ENCODE measurements at places on chromosomes 3 and 15.

- DNase-seq: no peak
Observed at GRCh38 chr15:28005004-28005527, 94.0 kb downstream of the OCA2 start.

DNA sequence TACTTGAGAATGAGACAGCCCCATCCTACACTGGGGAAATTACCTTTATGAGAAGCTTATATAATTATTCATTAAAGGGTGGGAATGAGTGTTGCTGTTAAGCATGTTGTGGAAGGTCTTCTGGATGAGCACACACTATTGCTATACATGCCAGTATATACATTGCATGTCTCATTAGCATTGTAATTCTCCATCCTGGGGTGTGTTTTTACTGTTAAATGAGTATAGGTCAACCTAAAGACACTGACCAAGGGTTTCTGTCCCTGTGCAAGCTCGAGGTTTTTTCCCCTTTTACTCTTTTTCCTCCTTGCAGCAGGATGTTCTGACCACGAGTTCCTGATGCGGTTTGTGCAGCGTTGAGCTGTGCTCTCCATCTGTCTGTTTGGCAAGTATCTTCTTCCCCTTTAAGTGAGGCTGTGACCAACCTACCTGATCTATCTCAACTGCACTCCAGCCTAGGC lies 7.2 kb upstream of the IVD start:
- DNase-seq: no peak

DNA sequence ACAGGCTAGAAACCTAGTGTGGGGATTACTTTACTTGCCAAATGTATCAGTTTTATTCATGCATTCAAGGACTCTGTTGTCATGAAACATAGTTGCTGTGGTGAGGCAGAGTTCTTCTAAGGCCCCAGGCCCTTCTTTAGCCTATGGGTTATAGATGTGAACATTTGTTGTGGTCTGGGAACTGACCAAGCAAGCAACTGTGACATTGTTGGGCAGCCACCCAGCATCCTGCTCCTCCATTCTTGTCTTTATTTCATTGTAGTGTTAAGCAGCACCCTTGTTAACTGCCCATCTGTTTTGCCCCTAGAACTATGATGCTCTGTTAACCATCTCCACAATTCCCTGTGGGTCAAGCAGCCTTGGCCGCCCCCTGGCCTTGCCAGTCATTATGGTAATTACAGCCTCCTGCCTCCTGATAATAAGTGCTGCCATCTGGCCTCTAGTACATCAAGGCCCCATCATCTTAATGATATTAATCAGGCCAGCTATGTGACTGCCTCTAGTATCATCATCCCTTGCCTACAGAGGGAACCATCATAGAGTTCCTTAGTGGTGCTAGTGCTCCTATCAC lies 12.2 kb upstream of the IFT57 start:
- no peak for DNase-seq

- DNase-seq: no peak
Observed at GRCh38 chr3:40990062-40990456, 209.2 kb upstream of the CTNNB1 start.

DNA sequence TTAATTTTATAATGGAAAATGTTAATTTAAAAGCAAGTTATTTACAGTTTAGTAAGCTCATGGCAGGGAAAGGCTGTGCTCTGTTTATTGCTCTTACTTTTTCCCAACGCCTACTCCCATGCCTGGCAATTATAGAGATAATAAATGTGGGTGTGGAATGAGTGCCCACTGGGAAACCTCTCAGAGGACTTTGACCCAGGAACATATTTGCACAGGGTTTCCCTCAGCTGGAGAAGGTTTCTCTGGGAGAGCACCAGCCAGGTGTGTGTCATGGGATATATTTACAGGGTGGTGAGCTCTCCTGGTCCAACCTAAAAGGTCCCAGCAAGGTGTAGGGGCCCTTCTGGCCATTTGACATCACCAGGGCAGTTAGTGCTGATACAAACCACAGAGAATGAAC lies 27.9 kb downstream of the ZNF710 start:
- DNase-seq: no peak

DNA sequence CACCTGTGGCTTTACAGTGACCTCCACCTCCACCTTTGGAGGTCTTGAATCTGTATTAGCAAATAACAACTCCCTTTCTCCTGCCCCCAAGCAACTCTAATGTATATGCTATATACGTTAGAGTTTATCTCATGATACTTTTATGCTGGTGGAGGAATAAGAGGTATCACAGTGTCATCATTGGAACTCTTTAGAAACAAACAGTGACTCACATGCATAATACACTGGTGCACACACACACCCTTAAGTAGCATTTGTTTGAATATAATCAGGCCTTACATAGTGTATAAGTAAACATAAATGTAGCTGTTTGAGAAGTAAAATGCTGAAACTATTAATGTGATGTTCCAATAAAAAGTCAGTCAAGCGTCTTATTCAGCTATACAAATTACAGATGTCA lies 280.2 kb upstream of the C2CD4B start:
- no peak for DNase-seq

DNA sequence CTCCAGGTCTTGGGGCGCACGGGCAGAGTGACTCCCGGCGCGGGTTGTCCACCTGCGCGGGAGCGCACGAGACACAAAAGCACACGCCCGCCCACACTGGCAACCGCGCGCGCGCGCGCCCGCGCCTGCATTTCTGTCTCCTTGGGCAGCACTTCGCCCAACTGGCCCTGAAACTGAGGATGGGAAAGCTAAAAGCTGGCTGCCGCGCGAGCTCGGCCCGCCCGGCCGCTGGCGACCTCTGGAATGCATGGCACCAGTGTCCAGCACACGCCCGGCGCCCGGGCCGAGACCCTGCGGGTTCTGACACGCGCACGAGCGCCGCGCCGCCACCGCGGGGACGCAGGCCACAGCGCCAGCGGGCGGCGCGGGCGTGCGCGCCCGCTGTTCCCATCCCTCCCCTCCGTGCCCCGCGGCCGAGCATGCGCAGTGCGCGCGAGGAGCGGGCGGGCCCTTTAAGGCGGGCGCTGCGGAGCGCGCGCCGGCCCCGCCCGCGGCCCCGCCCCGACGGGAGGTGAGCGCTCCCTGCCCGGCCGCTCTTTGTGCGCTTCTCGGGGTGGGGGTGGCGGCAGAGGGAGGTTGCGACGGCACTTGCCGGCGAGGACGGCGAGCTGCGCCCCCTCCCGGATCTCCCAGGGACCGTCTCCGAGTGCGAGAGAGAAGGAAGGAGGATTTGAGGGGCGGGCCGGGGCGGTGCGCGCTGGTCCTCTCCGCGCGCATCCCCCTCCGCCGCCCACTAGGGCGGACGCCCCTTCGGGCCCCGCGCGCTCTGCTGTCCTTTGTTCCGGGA lies 1.0 kb upstream of the MEX3B start:
- DNase-seq: peak; percentile 96

DNA sequence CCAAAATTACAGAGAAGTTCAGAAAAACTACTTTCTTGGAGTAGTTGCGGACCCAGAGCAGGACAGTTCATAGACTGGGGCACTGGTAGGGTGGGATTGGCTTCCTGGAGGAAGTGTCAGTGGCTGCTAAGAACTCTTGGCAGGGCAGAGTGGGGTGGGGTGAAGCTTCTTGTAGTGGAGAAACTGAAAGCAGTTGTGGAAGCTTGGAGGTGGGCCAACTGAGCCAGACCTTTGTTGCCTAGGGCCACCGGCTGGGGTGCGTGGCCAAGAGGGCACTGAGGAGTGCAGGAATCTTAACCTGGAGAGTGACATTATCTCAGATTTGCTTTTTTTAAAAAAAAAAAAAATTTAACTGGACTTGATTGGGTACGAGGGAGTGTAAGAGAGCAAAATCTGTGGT lies 3.1 kb downstream of the KAT2B start:
- peak; percentile 86 for DNase-seq

DNA sequence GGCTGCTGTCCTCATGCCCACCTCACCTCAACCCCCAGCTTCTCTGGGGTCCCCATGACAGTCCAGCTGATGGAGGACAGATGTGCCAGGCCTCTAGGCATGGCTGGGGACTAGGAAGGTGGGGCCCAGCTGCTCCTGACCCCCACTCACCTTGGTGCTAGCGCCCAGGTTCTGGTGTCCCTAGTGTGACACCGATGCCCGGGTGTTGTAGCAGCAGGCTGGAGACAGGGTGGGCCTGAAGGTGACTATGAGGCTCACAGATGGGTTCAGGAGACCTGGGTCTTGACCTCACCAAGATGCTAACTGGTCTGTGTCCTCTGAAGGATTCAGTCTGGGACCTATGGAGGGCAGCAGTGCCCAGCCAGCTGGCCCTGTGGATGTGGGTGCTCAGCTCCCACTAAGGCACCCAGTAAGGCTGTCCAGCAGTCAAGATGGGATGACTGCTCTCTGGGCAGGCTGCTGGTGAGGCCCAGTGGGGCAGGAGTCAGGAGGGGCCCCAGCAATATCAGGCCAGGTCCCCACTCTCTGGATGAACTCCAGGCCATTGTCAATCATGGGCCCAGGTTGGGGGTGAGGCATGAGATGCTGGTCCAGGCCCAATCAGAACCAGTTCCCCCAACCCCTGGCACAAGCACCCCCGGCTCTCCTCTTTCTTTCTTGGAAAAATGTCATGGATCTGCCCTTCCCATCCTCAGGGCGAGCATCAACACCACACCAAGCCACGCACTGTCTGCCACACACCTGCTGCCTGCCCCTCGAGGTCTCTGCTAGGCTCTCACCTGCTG lies 33.0 kb downstream of the ALDH1L1 start:
- DNase-seq: peak; percentile 37

All from upper lobe of right lung (tissue), 1 donor.